ENCODE measurements at places on chromosomes 3 and 15. TPM values are rescaled to one million over a fixed set of nuclear protein-coding genes. Genes with fewer than 3 reads are reported as not detected.

- no peak for DNase-seq
Observed at GRCh38 chr15:31268911-31269784, 57.5 kb upstream of the KLF13 start.

DNA sequence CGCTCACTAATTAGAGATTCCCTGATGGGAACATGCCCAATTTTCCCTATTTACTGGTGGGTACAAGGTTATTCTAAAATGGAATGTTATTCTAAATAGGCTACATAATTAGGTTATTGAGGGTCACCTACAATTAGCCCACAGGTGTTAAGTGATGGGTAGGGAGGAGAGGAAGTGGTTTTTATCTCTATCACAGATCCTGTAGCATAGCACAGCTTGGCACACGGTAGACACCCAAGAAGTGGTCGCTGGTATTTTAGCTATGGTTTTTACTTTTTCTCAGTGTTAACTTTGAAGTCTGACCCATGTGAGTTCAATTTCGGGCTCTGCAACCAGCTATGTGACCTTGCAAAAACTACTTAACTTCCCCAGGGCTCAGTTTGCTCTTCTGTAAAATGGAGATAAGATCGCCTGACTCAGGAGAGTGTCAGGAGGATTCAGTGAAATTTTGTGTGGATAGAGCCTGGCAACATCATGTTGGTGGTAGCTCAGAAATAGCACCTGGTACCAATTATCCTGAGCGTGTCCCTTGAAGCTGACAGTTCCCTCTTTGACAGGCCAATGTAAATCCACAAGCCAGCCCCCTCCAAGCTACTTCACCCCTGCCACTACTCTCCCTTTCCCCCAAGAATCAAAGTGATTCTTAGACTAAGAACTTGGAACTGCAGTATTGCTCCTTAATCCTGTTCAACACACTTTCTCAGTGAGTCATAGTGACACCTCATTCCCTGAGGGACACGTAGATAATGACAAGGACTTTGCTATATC lies 8.7 kb upstream of the LMCD1 start:
- DNase-seq = no peak

DNA sequence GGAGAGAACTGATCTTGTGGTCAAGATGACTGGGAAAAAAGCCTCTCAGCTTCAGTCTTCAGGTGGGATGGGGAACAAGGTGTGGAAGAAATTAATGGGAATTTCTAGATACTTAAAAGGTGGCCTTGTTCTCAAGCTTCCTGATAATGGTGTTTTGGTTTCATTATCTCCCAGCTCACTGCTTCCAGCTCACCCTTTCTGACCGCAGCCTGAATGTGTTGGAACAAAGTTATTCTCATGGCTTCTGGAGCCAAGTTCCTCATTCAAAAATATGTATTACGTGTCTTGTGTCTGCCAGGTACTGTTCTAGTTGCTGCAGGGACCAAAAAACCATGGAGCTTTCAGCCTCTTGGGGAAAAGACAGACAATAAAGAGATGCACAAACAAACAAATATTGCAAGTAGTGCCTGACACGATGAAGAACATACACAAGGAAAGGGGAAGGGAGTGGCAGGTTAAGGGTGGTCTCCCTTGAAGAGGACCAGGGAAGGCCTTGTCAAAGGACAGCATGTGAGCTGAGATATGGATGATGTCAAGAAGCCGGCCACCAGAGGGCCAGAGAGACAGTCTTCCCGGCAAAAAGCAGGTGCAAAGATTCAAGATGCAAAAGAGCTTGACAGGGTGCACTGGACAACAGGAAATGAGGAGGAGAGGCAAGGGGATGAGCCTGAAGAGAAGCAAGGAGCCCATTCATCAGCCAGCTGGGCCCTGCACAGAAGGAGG lies 35.5 kb downstream of the ARRDC4 start:
- peak; percentile 23 for DNase-seq

DNA sequence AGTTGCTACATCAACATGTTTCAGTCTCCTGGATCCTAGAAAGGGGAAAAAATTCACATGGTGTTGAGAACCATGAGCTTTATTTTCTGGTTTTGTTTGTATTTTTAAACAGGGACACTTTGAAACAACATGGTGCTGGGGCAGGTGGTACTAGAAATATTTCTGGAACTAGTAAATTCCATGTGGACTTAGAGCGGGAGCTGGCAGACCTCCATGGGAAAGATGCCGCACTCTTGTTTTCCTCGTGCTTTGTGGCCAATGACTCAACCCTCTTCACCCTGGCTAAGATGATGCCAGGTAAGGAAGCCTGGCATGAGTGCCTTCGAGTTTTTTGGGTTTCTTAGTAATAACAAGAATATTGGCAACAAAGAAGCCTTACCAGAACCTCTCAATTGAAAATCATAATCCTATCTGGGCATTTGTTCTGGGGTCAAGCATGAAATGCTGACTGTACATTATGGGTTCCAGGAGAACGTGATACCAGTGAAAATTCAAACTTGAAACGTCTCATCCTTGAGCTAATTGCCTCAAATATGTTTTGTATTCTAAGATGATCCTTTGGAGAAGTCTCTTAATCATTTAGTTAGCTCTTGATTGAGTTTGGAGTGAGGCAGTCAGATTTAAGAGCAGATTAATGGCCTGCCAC lies 7.9 kb downstream of the ALAS1 start:
- DNase-seq = no peak

GRCh38 chr15:70806992-70807712 lies 43.8 kb upstream of the UACA start:
- no peak for DNase-seq

The LRRC3B gene
- polyA plus RNA-seq = 2.0 TPM

- no peak for DNase-seq
Observed at GRCh38 chr15:98070137-98070536, 109.6 kb downstream of the ARRDC4 start.

The SERPINI1 gene
- polyA plus RNA-seq = 39.6 TPM

The DUOXA2 gene
- 0.08 TPM for polyA plus RNA-seq

GRCh38 chr15:25374143-25374542 lies 64.7 kb downstream of the UBE3A start:
- no peak for DNase-seq

GRCh38 chr3:87674397-87675161 lies 384.2 kb downstream of the CGGBP1 start:
- DNase-seq = no peak

GRCh38 chr15:74123658-74124057 lies 6.7 kb upstream of the ISLR2 start:
- DNase-seq = no peak

The SKOR1 gene
- polyA plus RNA-seq = 0.33 TPM

DNA sequence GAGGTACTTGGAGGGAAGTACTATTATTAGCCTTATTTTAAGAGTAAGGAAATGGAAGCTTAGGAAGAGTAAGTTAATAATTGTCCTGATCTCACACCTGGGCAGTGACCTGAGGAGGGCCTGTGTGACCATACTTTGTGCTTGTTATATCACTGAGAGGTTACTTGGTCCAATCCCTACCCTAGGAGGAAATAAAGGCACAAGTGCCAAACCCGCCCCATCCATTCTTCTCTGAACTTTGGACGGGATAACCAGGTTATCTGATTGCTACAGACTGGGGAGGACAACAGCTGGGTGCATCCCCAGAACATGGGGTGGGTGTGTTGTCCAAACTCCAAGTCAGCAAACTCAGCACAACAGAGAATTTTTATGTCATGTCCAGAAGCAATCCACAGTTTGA lies 77.7 kb upstream of the NR2E3 start:
- no peak for DNase-seq

DNA sequence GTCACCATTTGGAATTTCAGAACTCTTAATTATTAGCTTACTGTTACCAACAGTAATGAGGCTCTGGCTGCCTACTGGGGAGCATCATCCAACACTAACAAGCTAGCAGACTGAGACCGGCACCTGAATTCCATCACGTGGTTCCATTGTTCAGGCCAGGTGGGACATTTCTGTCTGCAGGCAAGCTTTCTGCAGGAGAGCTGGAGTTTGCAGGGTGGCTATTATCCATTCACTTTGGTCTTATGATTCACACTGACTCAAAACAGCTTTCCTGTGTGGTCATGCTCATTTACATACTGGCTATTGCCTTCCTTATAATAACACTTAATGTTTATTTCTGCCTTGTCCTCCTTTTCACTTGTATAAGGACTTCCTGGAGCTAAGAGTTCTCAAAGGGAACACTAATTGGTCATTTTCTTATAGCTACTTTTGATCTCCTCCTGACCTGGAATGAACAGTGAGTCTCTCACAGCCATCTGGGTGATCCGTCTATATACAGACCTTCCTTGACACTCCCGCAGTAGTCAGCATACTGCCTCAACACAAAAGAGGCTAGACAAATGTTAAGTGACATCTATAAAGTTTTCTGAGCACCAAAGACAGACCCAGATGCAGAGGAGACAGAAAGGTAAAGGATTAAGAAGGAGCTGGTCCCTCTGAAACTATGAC lies 695.4 kb downstream of the FHIT start:
- no peak for DNase-seq

GRCh38 chr3:150528354-150528797 lies 17.9 kb downstream of the SERP1 start:
- no peak for DNase-seq

DNA sequence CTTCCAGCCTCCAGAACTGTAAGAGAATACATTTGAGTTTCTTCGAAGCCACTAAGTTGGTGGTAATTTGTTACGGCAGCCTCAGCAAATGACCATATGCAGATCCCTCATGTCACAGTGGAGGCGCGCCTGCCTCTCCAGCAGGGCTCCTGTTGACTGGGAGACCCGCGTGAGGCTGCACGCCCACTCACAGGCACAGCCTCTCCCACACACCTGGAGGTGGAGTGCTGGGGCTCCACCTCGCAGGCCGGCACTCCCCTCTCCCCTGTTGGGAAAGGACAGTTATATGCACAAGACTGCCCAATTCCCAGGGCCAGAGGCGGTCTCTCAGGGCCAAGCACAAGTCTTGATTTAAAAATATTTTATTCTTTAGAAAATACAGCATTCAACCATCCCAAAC lies 2.8 kb upstream of the TLR9 start:
- no peak for DNase-seq

The POLQ gene
- 7.9 TPM for polyA plus RNA-seq

DNA sequence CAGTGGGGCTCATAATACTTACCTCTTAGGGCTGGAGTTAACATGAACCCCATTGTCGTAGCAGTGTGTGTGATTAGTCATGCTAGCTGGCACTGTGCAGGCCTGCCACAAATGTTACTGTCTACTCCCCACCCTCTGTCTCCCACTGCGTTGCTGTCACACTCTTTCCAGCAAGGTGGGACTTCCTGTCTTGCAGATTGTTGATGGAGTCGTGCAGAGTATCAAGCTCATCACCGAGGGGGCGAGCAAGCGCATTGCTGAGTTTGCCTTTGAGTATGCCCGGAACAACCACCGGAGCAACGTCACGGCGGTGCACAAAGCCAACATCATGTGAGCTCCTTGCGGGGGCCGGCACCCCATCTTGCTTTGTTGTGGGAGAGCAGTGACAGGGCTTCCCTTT lies 12.9 kb downstream of the IDH3A start:
- DNase-seq = no peak

DNA sequence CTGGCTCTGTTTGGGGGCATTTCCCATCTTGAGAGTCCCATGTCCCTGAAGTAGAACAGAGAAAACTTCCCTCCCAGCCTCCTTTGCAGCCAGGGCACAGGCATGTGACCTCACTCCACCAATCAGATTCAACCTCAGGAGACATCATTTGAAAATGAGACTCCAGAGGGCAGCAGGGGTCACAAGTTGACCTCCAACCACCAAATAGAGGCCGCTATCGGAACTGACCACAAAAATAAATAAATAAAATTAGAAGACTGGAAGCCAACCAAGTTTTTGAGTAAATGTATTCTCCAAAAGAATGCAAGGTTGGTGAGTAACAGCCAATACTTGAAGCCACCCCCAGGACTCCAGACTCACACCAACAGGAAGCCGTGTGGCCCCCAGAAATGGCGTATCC lies 106.5 kb downstream of the CHSY1 start:
- DNase-seq = no peak

DNA sequence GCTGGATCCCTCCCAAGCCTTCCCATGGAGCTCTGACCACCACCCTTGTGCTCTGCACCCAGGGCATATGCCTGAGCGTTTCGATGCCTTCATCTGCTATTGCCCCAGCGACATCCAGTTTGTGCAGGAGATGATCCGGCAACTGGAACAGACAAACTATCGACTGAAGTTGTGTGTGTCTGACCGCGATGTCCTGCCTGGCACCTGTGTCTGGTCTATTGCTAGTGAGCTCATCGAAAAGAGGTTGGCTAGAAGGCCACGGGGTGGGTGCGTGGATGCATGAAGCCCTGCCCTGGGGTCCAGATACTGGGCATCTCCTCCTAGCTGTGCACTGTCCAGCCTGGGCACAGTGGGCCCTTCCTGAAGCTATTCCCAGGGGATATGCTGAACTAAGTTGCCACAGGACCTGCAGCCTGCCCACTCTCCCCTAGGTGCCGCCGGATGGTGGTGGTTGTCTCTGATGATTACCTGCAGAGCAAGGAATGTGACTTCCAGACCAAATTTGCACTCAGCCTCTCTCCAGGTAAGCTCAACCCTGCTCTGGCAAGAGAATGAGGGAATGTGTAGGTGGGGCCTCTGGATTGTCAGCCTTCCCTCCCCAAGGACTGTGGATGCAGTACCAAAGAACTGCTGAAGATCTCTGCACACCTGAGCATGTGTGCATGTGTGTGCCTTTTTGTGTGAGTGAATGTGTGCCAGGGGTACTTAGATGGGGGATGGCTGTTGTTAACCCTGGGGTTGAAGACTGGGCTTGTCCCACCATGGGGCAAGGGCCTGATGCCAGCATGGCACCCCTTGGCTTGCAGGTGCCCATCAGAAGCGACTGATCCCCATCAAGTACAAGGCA lies 2.1 kb downstream of the MYD88 start:
- no peak for DNase-seq

GRCh38 chr3:4695846-4696245 lies 202.7 kb downstream of the ITPR1 start:
- DNase-seq = no peak

DNA sequence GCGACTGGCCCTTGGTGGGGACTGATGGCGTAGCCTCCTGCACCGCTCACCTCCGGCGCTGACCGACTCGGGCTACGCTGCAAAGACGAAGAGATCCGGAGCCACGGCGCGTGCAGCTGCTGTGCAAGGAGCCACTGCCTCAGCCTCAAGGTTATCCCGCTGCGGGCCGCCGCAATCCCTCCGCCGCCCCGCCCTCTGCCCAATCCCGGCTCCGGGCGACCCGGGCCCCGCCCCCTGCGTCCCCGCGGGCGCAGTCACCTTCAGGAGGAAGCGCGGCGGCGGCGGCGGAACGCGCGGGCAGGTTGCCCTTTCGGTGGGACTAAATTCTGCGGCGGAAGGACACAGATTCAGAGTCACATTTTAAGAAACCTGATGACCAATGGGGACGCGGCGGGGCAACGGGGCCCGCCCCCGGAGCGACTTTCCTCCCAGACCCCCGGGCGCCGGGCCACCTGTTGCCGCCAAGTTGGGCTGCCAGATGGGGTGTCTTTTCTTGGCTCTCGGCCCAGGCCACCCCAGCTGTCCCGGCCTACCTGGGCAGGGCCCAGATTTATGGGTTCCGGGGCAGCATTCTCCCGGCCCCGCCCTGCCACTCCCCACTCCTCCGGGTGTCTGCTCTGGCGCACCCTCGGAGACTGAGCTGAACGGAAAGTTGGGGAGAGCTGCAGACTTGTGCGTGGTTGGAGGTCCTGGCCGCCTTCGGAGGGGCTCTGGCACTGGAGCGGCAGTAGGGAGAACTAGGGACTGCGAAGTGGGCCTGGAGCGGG lies at the start of gene PKM:
Gene PKM, minus strand, starts transcription at position 125 of the 767 bp plus-strand sequence. CDS start 12,093 bp downstream, outside the sequence.
- peak; percentile 93 for DNase-seq

The TEX55 gene
- not detected for polyA plus RNA-seq
